ENCODE measurements at places on chromosomes 2 and 18. TPM values are rescaled to one million over a fixed set of nuclear protein-coding genes. Genes with fewer than 3 reads are reported as not detected.

Gene CYTIP
- 3.3 TPM for total RNA-seq

Gene SERPINB10
- total RNA-seq, result not detected

Gene ASIC4
- total RNA-seq, result not detected

DNA sequence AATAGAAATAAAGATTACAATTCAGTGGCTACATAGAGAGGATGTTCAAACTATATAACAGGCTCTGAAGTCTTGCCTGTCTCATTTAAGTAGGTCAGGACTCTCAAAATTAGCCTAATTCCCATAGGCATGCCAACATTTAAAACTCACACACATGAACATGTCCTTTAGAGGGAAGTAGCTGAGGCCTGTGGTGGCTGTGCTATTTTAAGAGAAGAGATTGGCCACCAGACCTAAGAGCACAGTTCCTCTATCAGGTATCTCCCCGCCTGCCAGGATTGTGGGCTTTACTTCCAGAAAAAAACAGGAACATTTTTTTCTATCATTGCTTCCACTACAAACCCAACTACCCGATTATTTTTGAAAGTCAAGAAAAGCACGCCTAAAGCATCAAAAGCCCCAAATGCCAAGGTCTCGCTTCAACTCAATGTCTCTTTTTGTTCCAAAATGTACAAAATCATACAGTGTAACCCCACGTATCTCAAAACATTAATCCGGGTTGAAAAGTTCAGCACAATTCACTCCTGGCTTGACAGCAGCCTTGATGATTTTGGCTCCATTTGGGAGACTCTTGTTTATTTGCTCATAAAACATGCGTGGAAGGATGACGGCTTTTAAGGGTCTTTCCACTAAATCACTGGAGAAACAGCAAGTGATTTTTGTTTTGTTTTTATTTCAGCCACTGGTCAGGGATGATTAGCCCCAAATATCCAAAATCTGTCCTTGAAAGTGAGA, 15.3 kb downstream of the FHL2 start:
- H3K36me3 ChIP-seq, result peaks cover 9% of the 10 kb centered on the region
- H3K4me3 ChIP-seq, result no peak overlapping the region
- no peak for DNase-seq
- H3K4me1 ChIP-seq, result peaks cover 14% of the 10 kb centered on the region
- no peaks in the 10 kb centered on the region for H3K27me3 ChIP-seq

DNA sequence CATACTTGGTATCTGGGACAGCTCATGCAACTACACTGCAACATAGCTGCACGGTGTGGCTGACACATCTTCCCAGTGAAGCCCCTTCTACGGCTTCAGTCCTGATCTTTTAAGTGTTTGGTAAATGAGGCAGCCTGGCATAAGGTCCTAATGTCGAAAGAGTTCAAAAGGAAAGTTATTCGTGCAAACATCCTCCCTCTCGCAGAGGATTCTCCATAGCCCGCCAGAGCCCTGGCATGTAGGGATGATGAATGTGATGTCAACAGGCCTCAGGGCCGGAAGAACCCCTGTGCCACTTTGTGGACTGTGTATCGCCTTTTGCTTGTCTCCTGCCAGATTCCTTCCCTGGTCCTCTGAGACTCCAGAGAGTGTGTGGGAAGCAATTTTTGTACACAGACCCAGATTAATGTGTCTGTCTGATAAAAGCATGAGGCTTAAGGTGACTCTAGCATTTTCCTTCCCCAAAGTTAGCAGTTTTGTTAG, 88.5 kb downstream of the SOCS6 start:
- no peak overlapping the region for H3K4me3 ChIP-seq
- DNase-seq, result no peak
- no peaks in the 10 kb centered on the region for H3K4me1 ChIP-seq
- no peaks in the 10 kb centered on the region for H3K27me3 ChIP-seq

DNA sequence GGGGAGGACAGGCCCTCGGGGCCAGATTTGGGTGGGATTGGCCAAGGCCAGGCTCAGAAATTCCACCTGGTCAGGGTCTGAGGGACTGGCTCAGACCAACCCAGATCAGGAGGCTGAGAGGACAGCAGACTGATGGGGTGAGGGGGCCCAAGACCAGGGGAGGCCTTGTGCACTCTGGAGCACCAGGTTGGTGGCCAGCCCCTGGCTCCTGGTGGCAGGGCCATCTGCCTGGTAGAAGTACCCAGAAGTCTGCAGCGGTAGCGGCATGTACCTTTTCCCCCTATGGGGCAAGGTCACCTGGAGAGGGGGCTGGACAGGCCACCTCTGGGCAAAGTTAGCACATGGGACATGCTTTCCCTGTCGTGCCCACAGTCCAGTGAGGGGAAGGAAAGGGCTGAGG, 21.2 kb upstream of the ODC1 start:
- H3K27ac ChIP-seq, result no peak overlapping the region
- H3K27me3 ChIP-seq, result no peaks in the 10 kb centered on the region
- DNase-seq, result peak; percentile 45
- H3K36me3 ChIP-seq, result no peaks in the 10 kb centered on the region
- H3K4me1 ChIP-seq, result no peaks in the 10 kb centered on the region

GRCh38 chr2:11310212-11310611, 34.2 kb downstream of the ROCK2 start:
- no peaks in the 10 kb centered on the region for H3K36me3 ChIP-seq
- peaks cover 19% of the 10 kb centered on the region for H3K4me1 ChIP-seq
- H3K27me3 ChIP-seq, result no peaks in the 10 kb centered on the region

DNA sequence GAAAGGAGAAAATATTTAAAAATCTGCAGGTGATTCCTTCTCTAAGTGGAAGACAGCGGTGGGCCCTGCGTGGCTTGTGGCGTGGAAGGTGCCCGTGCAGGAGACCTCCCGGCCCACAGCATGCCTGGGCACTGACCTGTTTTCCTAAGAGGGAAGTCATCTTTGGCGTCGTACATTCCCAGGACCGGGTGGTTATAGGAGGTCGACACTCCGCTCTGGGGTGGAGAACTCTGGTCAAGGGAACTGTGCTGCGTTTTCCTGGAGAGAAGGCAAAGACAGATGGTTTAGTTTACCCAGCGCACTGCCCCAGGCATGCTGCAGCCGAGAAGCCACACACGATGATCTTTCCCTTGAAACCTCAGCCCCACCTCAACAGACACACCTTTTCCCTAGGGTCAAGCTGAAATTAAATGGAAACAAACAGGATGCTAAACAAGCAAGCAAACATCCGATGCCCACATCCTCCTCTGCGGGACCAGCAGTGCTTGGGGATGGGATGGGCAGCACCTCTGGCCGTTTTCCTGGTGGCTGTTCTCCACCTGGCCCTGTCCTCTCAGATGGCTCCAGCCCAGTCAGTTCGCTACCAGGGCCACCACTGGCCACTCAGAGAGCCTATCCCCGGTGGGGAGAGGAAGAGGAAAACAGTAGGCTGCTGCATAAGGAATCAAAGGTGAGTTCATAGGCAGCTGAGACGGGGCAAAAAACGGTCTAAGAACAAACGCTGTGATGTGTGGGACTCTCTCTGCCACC, 244.1 kb downstream of the HDAC4 start:
- no peaks in the 10 kb centered on the region for H3K27me3 ChIP-seq
- peak; percentile 60 for DNase-seq
- H3K4me1 ChIP-seq, result no peaks in the 10 kb centered on the region
- H3K36me3 ChIP-seq, result peaks cover 51% of the 10 kb centered on the region

DNA sequence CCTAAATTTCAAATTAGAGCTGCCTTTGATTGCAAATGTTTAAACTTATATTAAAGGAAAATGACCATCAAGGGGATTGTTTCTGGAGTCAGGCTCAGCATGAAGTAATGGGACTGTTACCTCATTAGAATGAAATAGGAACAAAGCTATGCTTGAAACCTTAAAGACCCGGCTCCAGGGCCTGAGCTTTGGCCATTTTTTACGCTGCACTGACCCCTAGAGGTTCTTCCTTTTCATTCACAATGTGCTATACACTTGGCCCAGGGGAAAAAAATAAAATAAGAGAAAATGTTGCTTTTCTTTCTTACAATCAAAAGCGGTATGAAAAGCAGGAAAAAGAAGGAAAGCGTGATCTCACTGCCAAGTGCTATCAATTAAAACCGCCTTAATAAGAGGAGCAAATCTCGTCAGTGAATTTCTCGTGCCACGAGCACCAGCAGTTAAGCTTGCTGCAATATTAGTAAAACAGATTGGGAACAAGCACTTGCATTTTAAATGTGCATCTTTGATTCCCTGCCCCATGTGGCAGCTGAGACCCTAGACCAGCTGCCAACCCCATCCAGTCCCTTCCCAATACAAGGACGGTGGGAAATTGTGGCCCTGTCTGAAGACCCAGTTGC, 96.6 kb downstream of the MBD2 start:
- no peaks in the 10 kb centered on the region for H3K36me3 ChIP-seq
- H3K4me3 ChIP-seq, result no peak overlapping the region
- H3K27ac ChIP-seq, result no peak overlapping the region
- H3K27me3 ChIP-seq, result no peaks in the 10 kb centered on the region
- no peak for DNase-seq

DNA sequence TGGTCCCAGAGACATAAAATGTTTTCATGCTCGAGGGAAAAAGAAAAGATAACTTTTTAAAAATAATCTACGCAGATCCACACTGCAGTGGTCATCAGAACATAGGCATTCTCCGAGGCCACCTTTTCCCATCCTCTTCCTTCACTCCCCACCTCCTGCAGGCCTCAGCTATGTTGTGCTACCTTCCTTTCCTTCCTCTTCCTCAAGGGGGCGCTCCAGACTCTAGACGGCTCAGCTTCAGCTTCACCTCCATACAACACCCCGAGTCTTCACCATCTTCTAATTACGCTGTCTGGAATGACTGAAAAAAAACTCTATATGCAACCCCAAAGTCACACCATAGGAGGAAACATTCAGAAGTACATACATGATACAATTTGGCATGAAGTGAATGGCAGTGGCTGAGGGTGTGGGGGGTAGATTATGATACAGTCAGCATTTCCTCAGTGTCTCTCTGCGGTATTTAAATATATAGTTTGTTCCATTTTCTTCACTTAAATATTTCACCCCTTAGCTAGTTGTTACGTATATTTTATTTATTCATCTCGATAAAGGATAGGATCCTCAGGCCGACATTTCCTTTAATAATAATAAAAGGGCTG, 583.6 kb downstream of the IRS1 start:
- peaks cover 17% of the 10 kb centered on the region for H3K4me1 ChIP-seq
- H3K36me3 ChIP-seq, result no peaks in the 10 kb centered on the region
- no peak overlapping the region for H3K27ac ChIP-seq
- peak; percentile 79 for DNase-seq
- H3K27me3 ChIP-seq, result no peaks in the 10 kb centered on the region
- no peak overlapping the region for H3K4me3 ChIP-seq

DNA sequence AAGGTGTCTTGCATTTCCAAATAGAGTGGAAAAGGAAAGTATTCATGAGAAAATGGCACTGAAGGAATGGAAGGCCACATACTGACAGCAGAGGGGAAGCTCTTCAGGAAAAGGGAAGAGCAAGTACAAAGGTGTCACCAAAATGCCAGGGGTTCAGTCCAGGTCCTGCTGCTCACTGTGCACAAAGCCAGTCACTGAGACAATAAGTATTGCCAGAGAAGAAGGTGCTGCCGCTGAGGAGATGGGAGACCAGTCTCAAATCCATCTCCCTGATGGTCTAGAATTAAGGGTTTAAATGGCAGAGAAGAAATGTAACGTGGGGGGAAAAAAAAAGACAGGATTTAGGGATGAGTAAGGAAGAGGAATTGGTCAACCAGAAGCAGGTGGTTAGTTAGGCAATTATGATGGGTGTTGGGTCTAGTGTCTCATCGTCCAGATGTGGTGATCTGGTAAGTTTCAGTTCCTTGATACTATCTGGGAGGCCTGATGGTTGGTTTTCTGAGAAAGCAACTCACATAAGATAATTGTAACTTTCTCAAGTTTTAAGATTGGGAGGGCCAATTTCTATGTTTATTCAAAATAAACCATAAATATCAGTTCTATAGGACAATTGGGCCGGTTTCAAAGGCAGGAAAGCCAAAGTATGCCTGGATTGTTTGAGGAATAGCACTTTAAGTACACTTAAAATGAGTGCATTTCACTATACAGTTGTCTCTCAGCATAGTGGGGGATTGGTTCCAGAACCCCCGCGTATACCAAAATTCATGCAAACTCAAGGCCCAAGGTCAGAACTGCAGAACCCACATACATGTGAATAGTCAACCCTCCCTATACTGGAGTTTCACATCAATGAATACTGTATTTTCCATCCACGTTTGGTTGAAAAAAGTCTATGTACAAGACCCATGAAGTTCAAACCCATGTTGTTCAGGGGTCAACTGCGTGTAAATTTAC, 109.1 kb upstream of the DNAJC10 start:
- DNase-seq, result no peak
- H3K4me1 ChIP-seq, result no peaks in the 10 kb centered on the region
- no peaks in the 10 kb centered on the region for H3K27me3 ChIP-seq

Measured in sigmoid colon (tissue), 7 donors.